ENCODE measurements at places on chromosomes 3 and 15.

- no peak for DNase-seq
These were observed 31.6 kb downstream of the FAM227B start for GRCh38 chr15:49589030-49589429.

DNA sequence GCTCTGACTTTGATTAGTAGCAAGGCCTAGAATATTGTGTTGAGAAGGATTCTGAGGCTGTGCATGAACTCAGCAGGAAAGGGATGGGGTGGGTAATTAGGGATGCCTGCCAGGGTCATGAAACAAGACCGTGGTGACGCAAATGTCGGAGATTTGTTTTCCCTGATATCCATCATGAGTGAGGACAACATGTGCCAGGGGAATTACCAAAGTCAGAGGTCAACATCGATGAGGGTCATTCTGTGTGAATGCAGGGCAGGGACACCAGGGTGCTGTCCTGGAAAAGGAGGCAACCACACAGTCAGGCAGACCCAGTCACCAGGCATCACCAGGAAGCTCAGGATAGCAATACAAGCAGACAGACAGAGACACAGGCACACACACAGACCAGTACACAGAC, 52.2 kb downstream of the SLCO2A1 start:
- no peak for DNase-seq

- no peak for DNase-seq
These were observed 13.7 kb downstream of the FGF7 start for GRCh38 chr15:49436751-49437150.

DNA sequence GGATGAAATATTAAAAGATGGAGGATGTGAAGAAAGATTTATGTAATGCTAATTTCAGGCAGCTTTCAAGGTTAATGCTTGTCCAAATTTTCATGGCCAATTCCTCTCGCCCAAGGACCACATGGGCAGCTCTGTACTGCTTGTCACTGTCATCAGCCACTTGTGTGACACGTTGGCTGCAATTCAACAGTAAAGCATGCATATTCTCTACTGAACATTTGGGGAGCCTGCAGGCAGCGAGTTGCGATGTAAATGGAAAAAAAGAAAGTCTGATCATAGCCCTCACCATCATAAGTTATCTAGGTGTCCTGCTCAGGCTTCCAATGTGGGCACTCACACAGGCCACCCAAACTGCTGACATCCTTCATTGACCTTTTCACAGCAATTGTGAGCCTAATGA, 1026.8 kb upstream of the NR2F2 start:
- DNase-seq: no peak

DNA sequence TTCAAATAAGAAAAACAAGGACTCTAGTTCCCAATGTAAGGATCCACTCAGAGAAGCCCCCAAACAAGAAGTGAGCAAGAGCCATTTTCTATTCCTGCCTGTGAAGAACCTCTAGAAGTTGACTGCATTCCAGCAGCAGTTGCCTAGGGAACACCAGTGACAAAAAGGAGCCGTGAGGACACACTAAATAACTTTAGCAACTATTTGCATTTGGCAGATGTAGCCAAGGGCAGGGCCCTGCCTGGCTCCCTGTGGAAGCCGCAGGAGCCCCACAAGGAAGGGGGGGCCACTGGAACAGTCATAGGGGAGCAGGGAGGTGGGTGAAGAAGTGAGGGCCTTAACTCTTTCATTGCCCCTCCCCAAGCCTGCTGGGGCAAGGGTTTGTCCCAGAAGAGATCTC, 470.2 kb upstream of the PROK2 start:
- no peak for DNase-seq

DNA sequence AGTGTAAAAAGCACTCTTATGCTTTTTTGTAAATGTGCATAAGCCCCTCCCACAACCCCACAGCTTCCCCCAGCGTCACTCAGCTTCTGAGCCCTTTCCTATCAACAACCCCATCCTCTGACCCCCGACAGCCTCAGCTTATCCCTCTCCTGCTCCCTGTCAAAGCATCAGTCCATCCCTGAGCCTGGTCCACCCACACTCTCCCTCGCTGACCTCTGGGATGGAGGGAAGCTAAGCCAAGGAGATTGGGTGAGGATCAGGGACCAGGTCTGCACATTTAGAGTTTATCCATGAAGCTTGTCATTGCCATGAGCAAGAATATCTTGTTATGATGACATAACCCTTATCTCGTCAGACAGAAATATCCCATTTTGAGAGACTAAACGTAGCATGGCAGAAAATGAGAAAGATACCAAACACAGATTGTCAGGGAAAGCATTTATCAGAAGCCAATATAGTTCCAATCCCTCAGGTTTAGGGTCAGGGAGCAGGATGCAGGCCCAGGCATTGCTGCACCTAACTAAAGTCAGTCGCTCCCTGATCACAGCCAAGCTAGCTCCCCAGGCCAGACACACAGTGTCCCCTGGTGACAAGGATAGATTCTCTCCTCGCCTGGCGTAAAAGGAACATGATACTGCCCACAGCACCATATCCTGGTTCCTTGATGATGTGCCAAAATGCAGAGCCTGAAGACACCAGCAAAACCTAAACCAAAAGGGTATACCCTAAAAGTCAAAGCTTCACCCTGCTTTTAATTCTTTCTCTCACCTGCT, 66.9 kb downstream of the DCLK3 start:
- no peak for DNase-seq

Measured in activated CD4-positive, alpha-beta T cell treated with anti-CD3 and anti-CD28 coated beads, Interleukin-2, amount 50 U/mL, for 4 hours (primary cell).